Hematopoietic multipotent progenitor cell (in vitro differentiated cells): ENCODE measurements at places on chromosomes 11 and 22. TPM values are rescaled to one million over a fixed set of nuclear protein-coding genes. Genes with fewer than 3 reads are reported as not detected.

DNA sequence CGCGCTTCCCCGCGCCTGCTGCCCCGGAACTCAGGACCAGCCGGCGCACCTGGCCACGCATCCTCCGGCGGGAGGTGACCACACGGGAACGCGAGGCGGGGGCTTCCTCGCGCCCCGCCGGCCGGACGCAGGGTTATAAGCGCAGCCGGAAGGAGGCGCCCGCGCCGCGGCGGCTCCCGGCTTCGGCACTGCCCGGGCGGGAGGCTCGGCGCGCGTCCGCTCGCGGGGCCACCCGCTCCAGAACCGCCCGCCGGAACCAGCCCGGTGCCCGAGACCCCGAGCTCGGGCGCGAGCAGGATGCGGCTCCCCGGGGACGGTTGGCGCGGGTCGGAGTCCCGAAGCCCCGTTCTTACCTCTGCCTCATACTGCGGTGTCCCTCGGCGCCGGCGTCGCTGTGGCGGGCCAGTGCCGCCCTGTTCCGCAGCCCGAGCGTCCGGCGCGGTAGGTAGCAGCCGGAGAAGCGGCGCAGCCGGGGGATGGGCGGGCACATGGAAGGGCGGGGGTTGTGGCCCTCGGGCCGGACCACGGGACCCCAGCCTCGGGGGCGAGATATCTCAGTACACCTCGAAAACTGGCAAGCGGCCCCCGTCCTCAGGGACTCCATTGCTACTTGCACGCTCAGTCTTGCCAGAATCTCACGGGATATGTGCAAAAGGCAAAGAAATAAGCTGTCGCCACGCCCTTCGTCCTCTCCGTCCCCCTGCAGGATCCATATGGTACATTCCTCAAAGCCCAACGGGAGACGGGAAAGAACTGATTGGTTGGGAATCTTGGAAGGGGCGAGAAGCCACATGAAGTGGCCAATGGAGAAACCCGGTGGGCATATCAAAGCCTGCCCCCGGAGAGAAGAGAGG lies 23.1 kb downstream of the MICAL3 start:
- DNase-seq = peak; percentile 96

- no peak for DNase-seq
Measured at GRCh38 chr22:41782316-41782715, 18.2 kb upstream of the CCDC134 start.

- no peak for DNase-seq
Measured at GRCh38 chr11:4983841-4984240, 10.8 kb upstream of the OR51L1 start.

DNA sequence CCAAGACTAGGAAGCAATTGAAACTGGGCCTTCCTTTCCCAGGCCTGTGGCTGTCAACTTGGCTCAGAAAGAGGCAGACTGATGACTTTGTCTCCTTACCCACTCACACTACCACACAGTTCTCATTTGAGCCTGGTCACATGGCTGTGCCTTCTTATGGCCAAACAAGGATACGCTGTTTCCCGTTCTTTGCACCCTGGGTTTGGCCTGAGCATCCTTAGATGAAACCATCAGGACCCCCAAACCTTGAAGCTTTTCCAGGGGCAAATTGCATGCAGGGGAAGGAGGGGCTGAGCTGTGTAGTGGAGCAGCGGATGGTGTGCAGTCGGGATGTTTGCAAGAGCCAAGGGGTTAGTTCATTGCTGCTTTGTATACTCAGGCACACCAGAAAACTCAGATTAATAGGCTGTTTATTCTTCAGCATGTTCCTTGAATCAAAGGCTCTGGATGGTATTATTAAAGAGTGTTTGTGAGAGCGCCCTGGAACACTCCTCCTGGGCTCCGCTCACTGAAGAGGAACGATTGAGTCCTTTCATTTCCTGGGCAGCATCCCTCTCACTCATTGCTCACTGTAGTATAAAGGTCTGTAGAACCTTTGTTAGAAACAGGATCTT lies 69.8 kb downstream of the ARFGAP2 start:
- no peak for DNase-seq

DNA sequence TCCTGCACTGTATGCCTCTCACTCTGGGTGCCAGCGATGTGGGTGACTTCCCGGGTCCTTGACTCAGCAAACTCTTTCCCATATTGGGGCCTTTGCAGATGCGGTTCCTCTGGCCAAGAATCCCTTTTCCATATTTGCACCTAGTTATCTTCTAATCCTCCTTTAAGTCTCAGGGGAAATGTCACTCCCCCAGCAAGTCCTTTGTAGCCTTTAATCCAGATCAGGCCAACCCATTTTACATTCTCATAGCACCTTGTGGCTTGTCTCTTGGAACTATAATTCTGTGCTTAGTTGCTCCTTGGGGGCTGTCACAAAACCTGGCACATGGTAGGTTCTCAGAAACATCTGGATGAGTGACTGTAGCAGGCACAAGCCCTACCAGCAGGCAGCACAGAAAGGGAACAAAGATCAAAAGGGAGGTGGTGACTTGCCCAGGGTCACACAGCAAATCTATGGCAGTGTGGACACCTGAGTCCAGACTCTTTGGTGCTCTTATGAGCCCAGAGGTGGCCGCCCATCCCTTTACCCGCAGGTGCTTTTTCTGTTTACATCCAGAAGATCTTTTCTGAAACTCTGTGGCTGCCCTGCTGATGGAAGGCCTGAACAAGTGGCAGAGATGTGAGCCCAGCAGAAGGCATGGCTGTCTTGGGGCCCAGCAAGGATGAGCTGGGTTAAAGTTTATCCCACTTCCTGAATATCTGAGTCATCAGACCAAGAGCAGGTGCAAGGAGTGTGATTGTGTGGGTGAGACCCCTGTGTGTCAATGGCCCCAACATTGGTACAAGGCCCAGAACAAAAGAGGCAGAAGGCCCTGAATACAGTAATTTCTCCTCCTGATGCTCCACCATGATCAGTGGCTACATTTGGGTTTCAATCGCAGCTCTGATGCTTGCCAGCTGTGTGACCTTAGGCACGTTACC lies 78.6 kb upstream of the GRK3 start:
- DNase-seq = no peak

- DNase-seq = no peak
Measured at GRCh38 chr11:10480026-10480425, 25.0 kb downstream of the AMPD3 start.

- peak; percentile 82 for DNase-seq
Measured at GRCh38 chr11:60887556-60887955, 18.8 kb downstream of the PRPF19 start.

- no peak for DNase-seq
Measured at GRCh38 chr11:69443968-69444364, 37.5 kb upstream of the LINC01488 start.

DNA sequence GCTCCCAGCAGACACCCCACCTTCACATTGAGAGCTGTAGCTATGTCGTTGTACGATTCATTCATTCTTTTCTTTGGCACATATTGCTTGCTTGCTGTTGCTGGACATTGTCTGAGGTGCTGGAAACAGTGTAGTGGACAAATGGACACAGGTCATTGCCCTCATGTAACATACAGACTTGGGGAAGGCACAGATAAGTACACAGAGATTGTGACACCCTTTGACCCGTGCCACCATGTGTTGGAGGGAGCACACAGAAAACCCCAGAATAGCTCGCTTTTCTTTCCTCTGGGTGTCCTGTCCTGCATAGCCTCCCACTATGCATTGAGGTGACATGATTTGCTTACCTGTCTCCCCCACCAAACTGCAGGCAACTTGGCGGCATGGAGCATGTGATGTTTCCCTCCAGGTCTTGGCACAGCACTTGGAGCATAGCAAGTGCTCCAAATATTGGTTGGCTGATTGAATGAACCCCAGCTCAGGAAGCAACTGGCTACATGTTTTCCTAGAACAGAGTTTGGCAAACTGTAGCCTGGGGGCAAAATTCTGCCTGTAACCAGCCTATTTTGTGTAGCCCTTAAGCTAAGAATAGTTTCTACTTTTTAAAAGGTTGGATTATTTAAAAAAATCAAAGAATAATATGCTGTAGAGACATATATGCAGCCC lies 30.9 kb upstream of the NECTIN1 start:
- no peak for DNase-seq

GRCh38 chr22:31378123-31378522 lies 21.3 kb upstream of the DRG1 start:
- no peak for DNase-seq

- DNase-seq = no peak
Measured at GRCh38 chr11:90661233-90661632, 438.4 kb upstream of the CHORDC1 start.

GRCh38 chr22:20579273-20580120 lies 72.1 kb downstream of the MED15 start:
- no peak for DNase-seq

- no peak for DNase-seq
Measured at GRCh38 chr11:47377571-47378009, 757 bp downstream of the SPI1 start.

- no peak for DNase-seq
Measured at GRCh38 chr11:118343981-118344515, at the start of gene CD3G. CD3G (plus strand) TSS chr11:118344344; CDS start chr11:118344424, 80 bp downstream.

- DNase-seq = no peak
Measured at GRCh38 chr11:108836541-108836940, 171.7 kb downstream of the DDX10 start.

The KIRREL3 gene
- not detected for total RNA-seq

The FAM227A gene
- total RNA-seq = 1.3 TPM

The SMIM35 gene
- under 0.01 TPM for total RNA-seq

The FDX1 gene
- total RNA-seq = 7.3 TPM

The OR51B4 gene
- 0.54 TPM for total RNA-seq

The PRR14L gene
- 18.3 TPM for total RNA-seq

The XNDC1N gene
- 12.7 TPM for total RNA-seq

The CCDC15 gene
- 0.54 TPM for total RNA-seq
